ENCODE measurements at places on chromosomes 13 and 19.

DNA sequence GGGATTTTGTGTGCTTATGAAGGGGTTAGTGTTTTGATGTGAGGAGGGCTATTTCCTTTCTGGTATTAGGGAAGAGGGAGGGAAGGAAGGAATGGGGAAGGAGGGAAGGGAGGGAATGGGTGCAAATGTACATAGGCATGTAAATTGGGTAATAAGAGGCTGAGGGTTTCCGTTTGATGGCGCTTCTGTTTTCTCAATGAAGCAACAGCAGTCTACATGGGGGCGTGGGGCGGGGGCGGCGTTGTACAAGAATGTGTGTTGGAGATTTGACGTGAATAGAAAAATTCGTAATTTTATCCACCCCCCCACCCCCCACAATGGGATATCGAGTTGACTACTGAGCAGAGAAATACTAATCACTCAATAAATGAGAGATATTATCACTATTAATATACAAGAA lies 52.5 kb downstream of the PDS5B start:
- DNase-seq = no peak

GRCh38 chr19:49831592-49831991 lies 13.5 kb downstream of the MED25 start:
- no peak for DNase-seq

- no peak for DNase-seq
Observed at GRCh38 chr13:28551498-28551895, 56.6 kb upstream of the FLT1 start.

DNA sequence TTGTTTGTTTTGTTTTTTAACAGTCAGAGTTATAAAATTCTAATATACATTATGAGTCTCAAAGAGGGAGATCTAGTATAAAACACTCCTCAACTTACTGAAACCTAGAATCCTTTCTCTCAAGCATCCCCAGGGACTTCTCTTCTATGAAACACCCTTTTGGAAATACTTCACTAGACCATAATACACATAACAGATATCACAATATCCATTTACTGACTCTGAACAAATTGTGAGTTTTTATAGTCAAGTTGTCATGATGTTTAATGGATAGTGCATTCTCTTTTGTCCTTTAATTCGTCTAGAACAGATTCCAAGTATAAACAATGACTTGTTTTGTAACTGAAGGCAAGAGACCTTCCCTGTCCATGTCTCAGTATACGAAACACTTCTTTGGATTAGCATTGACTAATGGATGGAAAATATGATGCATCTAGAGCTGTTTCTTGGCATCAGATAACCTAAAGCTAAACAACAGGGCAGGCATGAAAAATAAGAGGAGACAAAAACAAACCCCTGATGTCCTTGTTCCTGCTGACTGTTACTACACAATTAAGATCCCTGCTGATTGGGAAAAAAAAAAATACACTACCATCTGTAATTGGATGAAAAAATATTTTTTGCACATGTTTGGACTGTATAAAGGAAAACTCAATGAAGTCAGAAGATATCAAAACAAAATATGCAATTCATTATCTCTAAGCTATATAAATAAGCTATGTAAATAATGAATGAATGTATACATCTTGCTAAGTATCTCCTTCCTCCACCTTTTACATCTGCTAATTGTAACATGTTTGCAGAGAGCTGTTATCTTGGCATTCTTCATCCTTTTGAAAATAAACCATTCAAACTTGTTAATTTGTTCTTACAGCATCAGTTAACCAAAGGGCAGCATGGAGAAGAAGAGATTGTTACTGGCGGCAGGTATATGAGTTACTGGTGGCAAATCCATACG lies 214.2 kb downstream of the LACC1 start:
- no peak for DNase-seq

GRCh38 chr13:35780613-35781012 lies 304.1 kb upstream of the MAB21L1 start:
- no peak for DNase-seq
